Bronchial epithelial cell (primary cell): ENCODE measurements at places on chromosomes 4 and X. TPM values are rescaled to one million over a fixed set of nuclear protein-coding genes. Genes with fewer than 3 reads are reported as not detected.

NPY1R gene
- total RNA-seq, result 0.26 TPM in 1 of 2 replicates, not detected in the other

PF4V1 gene
- total RNA-seq, result 1.6 TPM in 1 of 2 replicates, not detected in the other

HELT gene
- total RNA-seq, result not detected in 2 replicates

TSPAN7 gene
- total RNA-seq, result 1.1 and 1.3 TPM in 2 replicates

ADH7 gene
- total RNA-seq, result 8.4 and 31.2 TPM in 2 replicates

CFP gene
- under 0.01 and 0.26 TPM in 2 replicates for total RNA-seq

LRP2BP gene
- total RNA-seq, result 0.53 and 0.64 TPM in 2 replicates

GAB1 gene
- total RNA-seq, result 5.0 and 10.8 TPM in 2 replicates

RNF128 gene
- 21.0 and 32.1 TPM in 2 replicates for total RNA-seq

KIT gene
- total RNA-seq, result under 0.01 TPM in 1 of 2 replicates, not detected in the other

VCX3A gene
- total RNA-seq, result not detected in 2 replicates

MAOB gene
- total RNA-seq, result under 0.01 and 0.13 TPM in 2 replicates

MSX1 gene
- total RNA-seq, result under 0.01 and 0.26 TPM in 2 replicates

CLDN2 gene
- total RNA-seq, result not detected in 2 replicates

UCP1 gene
- total RNA-seq, result under 0.01 TPM in 1 of 2 replicates, not detected in the other

FREM3 gene
- not detected in 2 replicates for total RNA-seq

TMEM255A gene
- total RNA-seq, result not detected in 2 replicates

STK26 gene
- 47.9 and 49.9 TPM in 2 replicates for total RNA-seq

LGI2 gene
- not detected in 2 replicates for total RNA-seq

MAP7D2 gene
- total RNA-seq, result under 0.01 and 0.38 TPM in 2 replicates

DMRTC1 gene
- total RNA-seq, result not detected in 2 replicates

SATL1 gene
- under 0.01 TPM in 1 of 2 replicates, not detected in the other for total RNA-seq

TLR1 gene
- 0.13 and 0.26 TPM in 2 replicates for total RNA-seq

MXRA5 gene
- 0.26 and 0.53 TPM in 2 replicates for total RNA-seq

RHOXF2 gene
- total RNA-seq, result not detected in 2 replicates

CXCL6 gene
- total RNA-seq, result 0.26 TPM in 1 of 2 replicates, not detected in the other

GAGE1 gene
- not detected in 2 replicates for total RNA-seq
